ENCODE measurements at places on chromosomes 5 and 9.

DNA sequence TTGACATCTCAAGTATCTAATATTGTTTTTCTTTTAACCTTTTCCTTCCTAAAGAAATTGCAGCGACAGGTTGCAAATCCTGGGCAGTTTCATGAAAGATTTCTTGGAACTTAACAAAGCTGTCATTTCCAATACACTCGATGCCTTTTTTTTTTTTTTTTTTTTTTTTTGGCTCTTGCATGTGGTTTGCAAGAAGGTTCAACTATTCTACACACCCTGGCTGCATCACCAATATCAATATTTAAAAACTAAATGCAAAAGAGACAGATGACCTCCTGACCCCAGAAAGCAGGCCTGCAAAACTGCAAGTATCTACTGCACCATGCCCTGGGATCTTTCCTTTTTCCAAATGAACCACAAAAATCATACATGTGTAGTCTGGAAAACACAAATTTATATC lies 4.4 kb upstream of the NFIB start:
- no peak for DNase-seq

DNA sequence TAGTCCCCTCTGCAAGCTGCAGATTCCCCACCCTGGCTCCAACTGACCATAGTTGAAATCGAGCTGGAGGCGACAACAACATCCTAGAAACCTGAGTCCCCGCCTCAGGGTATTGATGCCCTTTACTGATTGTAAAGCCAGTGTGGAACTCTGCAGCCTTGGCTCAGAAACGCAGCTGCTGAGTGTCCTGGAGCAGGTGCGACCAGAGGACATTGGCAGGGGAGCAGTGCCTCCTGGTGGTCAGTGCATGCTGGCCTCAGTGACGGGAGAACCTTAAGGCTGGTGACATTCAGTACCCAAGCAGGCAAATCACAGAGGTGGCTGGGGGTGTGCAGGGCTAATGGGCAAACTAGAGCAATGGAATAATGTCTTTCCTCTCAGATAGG lies 20.4 kb upstream of the ZNF354B start:
- DNase-seq: no peak

GRCh38 chr9:132525308-132526023 lies 56.9 kb upstream of the BARHL1 start:
- no peak for DNase-seq

- DNase-seq: no peak
Observed at GRCh38 chr9:131677444-131678180, 62.3 kb downstream of the RAPGEF1 start.

DNA sequence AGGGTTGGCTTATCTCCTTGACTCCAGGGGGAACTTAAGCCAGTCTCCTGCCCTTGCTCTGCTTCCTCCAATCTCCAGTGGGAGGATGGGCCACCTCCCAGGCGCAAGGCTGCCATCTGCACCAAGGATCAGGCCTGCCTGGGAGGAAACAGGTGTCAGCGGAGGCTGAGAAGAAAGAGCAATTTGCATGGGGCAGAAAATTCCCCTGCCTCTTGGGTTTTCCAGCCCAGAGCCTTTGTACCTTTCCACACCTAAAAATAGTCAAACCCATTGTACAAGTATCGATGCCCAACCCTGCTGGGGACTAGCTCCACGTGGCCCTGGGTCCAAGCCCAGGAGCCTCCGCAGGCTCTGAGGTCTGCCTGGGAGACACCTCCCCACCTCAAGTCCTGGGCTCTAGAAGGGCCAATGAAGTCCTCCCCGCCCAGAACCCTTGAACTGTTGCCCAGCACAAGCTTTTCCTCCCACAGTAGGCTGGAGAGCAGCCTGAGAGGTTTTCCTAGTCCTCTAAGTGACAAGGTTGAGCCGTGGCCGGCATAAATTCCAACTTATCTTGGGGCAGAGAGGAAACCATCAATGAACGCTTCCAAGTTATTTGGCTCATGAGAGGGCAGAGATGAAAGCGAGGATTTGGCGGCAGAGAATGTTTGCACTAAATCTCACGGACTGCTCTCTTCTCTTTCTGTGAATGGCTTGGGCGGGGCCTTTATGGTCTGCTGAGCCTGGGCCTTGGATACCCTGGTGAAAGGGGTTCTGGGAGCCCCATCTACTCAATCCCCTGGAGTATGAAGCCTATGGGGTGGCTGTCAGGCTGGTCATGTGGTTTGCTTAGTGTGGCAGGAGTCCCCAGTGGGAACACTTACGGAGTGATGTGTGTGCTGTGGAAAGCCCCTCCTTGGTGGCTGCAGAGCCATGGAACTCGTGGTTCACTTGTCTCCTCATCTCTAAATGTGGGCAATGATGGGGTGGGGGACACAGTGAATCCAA lies 15.6 kb downstream of the JADE2 start:
- DNase-seq: no peak

GRCh38 chr5:79518718-79519117 lies 4.8 kb upstream of the HOMER1 start:
- DNase-seq: no peak

DNA sequence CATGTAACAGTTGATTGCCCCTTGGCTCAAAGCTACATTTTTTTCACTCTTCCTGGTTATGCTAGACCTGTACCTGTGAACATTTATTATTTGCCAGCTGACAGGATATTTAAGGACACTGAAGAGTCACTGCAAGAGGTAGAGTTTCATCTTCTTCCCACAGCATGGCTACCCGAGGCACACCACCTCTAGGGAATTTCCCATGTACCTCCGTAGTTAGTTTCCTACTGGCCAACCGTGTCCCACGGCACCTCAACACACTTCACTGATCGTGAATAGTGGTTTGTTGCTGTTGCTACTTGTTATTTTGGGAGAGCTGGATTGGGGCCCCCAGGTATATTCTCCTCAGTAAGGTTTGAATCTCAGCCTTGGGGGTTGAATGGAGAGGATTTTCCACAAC lies 648.6 kb downstream of the SEMA5A start:
- peak; percentile 19 for DNase-seq

DNA sequence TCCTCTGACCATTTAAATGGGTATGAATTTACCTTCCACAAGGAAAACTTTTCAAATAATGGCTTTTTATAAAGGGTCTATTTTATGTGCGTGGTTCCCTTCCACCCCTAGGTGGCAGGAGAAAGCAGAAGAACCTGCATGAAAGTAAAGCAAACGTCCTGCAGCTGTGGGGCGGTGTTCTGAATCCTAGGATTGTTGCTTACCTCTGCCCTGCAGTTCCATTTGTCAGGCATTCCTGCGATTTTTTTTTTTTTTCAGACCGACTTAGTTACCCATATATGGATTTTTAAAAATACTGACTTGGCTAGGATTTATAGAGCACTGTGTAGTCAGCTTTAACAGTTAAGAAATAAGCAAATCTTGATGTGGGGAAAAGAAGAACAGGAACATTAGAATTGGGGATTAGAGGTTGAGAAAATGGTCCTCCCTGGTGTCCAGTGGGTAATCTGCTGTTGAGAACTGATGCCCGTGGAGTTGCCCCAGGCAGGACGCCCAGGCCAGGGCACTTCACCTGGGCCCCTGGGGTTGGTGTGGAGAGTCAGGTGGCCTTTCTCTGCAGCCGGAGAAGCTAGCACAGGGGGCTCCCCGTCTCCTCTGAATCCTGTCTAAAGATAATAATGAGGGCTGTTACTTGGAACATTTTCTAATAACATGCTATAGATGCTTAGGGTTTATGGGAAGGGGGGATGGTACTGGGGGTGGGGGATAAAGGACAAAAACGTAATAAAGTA lies 30.4 kb upstream of the LTC4S start:
- no peak for DNase-seq

GRCh38 chr5:7261049-7261448 lies 134.9 kb upstream of the ADCY2 start:
- DNase-seq: peak; percentile 10

DNA sequence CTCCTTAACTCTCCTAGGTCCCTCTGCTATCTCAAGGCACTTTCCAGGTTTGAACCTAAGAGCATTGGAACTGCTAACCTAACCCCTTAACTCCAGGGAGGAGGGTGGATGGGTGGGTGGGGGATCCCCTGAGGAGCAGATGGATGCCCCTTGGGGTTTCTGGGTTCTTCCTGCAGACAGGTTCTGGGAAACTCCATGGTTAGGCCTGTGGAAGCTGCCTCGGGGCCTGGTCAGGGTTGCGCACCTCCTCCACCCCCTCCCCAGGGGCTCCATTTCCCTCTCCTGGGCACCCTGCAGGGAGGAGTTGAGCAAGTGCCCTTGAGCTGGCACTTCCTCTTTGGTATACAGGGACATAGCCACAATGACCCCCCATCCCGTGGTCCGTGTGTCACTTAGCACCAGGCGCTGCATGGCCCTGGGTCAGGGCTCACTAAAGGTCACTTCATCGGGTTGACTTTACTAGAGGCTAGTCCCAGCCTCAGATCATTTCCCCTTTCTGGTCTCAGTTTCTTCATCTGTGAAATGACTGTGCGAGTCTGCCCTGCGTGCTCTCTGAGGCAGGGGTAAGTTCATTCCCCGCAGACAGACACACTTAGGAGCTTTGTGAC lies 16.0 kb downstream of the CXXC5 start:
- DNase-seq: no peak

DNA sequence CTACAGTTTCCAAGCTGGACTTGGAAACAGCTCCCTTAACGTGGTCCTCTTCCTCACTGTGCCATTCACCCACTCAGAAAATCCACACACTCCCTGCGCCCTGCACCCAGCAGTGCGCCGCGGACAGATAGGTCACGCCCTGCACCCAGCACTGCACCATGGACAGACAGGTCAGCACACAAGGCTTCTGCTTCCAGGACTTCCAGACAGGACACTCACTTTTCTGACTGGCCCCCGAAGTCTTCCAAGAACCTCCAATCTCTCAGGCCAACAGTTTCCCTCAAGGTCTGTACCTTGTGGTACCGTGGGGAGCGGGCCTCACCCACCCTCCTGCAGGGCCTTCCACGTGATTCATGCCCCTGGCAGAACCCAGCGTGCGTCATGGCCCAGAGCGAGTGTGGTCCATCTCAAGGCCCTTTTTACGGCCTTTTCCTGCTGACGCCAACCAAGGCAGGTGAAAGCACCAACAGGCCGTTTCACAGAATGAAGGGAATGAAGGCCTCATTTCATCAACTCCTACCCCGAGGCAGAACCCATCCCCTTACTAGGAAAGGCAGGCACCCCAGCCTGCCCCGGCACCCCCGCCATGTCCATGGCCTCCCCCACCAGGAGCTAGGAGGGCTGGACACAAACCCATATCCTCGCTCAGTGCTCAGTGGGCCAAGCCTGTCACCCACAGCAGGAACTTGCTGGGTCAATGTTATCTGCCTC lies 17.3 kb downstream of the VAV2 start:
- DNase-seq: no peak

GRCh38 chr9:122261469-122261881 lies 3.2 kb downstream of the RBM18 start:
- peak; percentile 72 for DNase-seq

DNA sequence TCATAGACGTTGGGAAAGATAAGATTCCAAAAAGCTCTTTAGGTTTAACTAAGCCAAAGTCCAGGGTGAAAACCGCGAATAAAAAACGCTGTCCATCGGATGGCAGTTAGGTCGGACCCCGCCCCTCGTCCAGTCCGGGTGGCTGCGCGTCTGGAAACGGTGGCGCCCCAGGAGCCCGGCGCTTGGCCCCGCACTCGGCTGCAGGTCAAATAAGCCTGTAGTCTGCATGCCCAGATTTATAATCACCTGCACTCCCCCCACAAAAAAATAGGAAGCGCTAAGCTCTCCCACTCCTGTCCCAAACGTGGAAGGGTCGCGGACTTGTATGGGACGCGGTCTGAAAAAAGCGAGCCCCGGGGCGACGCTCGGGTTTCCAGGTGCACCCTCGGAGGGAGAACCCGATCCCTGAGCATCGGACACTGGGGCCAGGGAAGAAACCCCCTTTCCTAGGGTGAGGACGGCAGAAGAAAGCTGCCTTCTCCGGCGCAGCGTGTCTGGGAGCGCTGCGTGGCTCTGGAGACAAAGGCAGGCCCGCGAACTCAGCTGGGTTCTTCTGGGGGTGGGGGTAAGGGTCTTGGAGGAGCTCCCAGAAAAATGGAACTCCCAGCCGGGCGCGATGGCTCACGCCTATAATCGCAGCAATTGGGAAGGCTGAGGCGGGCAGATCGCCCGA lies 923 bp upstream of the ZBTB5 start:
- DNase-seq: no peak

GRCh38 chr9:107299437-107299836 lies 16.4 kb downstream of the RAD23B start:
- no peak for DNase-seq

GRCh38 chr5:177478711-177479646 lies 5.5 kb upstream of the DBN1 start:
- no peak for DNase-seq

GRCh38 chr5:152305525-152305924 lies 99.6 kb downstream of the NMUR2 start:
- DNase-seq: no peak

DNA sequence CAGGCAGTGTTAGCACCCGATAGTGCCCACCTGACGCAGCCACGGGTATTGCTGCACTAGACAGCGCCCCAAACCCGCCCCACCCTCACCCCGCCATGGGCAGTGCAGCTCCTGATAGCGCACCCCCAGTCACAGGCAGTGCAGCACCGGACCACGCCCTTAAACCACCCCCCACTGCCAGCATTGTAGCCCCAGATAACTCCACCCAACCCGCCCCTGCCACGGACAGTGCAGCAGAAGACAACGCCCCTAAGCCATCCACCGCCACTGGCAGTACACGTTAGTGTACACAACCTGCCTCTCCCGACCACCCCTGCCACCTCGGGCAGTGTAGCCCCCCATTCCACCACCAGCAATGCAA lies 825 bp upstream of the PCAT7 start:
- DNase-seq: no peak

GRCh38 chr5:151340004-151340403 lies 7.4 kb downstream of the SLC36A2 start:
- DNase-seq: no peak

DNA sequence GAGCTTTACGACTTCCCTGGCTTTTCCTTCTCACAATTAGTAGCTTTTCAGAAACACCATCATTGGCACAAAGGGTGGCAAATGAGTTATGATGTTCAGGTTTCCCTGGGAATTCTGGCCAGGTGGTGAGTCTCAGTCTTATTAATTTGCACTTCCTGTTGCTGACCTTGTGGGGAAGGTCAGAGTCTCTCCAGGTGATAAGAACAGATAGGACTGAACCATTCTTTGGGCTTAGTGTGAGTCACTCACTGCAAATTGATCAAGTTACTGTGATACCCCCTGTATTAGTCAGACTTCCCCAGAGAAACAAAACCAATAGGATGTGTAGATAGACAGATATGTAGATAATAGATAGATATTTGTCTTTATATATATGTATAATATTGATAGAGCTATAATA lies 53.8 kb upstream of the RANBP3L start:
- no peak for DNase-seq
